NCI-H2107 (cell line): ENCODE measurements at places on chromosomes 5 and 9.

DNA sequence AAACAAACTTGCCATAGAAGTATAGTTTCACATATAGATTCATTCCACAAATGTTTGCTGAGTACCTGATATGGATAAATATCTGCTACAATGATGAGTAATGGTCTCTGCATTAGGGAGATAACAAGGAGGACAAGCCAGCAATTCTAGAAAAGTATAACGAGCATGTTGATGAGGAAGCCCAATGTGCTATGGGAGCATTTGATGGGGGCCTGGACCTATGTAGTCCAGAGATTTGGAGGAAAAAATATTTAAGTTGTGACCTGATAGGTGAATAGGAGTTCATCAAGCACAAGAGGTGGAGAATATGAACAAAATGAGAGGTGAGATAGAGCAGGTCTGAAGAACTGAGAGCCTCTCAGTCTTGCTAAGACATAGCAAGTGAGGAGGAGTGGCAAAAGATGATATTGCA is 14.4 kb upstream of the TMEM245 start:
- no peak for DNase-seq

- no peak for DNase-seq
Measured at GRCh38 chr5:67636850-67637524, 440.4 kb upstream of the CD180 start.

DNA sequence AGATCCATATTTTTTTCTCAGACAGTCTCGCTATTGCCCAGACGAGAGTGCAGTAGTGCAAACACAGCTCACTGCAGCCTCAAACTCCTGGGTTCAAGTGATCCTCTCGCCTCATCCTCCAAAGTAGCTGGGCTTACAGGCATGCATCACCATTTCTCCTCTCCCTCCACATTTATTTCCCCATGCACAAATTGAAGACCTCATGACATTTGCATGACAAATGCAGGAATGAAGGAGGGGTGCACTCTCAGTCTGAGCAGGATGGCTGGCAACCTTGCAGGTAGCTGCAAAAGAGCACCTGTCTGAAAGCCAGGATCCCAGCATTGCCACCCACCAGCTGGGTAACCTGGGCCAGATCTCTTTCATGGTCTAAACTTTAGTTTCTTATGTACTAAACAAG is 111.2 kb downstream of the SH3TC2 start:
- no peak for DNase-seq

- no peak for DNase-seq
Measured at GRCh38 chr5:27830546-27830945, 792.2 kb upstream of the CDH9 start.

GRCh38 chr5:65262096-65262495 is 219.6 kb downstream of the ADAMTS6 start:
- DNase-seq = no peak

DNA sequence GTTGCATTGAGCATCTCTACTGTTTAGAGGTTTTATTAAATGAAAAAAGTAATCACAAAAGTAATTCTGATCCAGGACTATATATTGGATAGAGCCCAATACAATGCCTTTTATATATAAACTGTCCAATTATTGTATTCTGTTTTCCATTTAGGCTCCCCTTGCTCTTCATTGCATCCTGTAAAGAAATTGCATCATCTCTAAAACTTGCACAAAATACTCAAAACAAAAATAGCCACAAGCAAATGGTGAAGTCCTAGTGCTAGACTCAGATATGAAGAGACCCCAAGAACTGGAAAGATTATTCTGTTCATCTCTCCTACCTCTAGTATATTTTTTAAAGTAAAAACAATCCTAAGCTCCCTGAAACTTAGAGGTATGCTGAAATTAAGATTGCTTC is 195.8 kb downstream of the NNT start:
- no peak for DNase-seq

- DNase-seq = no peak
Measured at GRCh38 chr9:68493958-68494577, 46.6 kb downstream of the TMEM252 start.
